Endodermal cell (in vitro differentiated cells): ENCODE measurements at places on chromosomes 7 and 10. TPM values are rescaled to one million over a fixed set of nuclear protein-coding genes. Genes with fewer than 3 reads are reported as not detected.

IDI1 gene
- 53.3 and 54.0 TPM in 2 replicates for total RNA-seq

NEURL1 gene
- total RNA-seq = 0.37 and 0.61 TPM in 2 replicates

PRF1 gene
- total RNA-seq = not detected in 3 replicates

DNA sequence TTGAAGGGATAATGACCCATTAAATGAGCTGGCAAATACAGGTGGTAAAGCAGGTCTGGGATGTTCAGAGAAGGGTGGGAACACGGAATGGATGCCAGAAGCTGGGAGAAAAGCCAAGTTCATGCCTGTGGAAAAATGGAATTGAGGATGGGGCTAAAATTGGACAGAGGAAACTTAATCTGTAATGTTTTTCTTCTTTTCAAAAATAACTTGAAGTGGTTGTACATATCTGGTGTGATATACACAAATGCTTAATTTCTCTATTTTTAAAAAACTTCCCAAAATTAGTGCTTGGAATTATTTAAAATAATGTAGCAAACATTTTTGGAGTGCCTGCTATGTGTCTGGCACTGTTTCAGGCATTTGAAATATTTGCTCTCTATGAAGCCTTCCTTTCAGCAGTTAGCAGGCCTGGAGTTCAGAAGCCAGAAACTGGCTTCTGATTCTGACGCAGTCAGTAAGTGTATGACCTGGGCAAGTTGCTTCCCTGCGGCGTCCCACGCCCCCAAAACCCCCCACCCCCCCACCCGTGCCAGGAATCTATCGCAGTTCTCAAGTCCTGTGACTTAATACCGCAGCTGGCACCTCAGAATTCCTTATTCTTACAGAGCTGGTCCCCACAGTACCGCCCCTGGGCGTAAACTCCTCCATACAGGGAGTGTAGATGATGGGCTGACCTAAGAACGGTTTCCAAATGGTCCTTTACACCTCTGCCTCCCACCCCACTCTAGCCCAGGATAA lies 828 bp upstream of the MALSU1 start:
- peak; percentile 52 for DNase-seq

INTS1 gene
- 157 and 178 TPM in 2 replicates for total RNA-seq

DNA sequence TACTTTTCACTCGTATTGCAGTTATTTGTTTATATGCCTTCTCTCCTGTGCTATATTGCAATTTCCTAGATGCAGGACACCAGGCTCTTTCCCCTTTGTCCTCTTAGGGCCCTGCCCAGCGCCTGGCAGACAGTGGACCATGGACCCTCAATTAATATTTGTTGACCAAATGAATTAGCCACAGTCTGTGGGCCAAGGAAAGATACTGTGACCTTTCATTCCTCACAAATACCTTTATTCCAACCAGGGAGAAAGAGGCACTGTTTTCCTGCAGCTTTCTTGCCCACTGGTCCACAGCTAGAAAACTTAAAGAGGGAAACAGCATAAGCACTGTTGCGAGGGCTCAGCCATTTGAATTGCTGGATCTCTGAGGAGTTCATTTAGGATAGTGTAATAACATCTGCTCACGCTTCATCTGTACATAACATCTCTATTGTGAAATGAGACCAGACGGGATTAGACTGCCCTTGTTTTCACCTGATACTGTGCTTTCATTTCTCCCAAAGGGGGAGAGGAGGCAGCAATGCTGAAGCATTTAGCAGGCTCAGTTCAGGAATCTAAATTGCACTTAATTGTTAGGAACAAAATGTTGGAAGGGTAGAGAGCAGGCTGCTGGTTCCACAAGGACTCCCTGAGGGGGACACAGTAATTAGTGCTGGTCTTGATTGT lies 46.7 kb downstream of the TNS3 start:
- DNase-seq = no peak

GRCh38 chr10:20473023-20473760 lies 423.9 kb downstream of the NEBL start:
- DNase-seq = no peak

DNA sequence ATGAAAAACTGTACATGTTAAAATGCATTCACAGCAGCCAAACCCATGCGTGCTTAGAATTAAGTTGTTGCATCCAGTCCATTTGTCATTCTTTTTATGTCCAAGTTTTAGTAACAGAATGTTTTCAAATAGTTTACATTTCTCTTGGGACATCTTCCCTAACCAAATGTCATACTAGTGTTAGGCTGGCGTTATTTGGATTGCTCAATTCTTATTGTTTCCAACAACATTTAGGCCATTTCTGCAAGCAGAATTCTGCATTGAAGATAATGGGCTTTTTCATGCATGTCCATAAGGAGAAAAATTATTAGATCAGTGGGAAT lies 203.0 kb downstream of the HIBADH start:
- DNase-seq = no peak

GRCh38 chr7:1418505-1419309 lies 40.6 kb downstream of the MICALL2 start:
- peak; percentile 88 for DNase-seq

GRCh38 chr7:70719125-70719524 lies 412.8 kb upstream of the GALNT17 start:
- no peak for DNase-seq

DNA sequence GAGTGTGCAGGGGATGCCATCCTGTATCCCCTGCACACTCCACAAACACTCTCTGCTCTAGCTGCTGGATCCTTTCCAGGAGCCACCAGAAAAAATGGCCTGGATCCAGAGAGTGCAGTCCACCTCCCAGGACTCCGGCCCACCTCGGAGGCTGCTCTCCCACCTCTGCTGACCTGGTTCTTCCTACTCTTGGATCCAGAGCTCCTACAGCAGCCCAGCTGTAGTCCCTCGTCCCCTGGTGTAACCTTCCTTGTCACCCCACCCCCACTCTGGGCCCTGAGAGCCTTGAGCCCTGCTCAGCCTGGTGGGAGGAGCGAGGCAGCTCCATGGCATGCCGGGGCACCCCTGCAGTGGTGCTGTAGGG lies 54.4 kb downstream of the GOLGA7B start:
- DNase-seq = no peak

GRCh38 chr7:121515630-121516401 lies 119.7 kb upstream of the FAM3C start:
- no peak for DNase-seq

DNA sequence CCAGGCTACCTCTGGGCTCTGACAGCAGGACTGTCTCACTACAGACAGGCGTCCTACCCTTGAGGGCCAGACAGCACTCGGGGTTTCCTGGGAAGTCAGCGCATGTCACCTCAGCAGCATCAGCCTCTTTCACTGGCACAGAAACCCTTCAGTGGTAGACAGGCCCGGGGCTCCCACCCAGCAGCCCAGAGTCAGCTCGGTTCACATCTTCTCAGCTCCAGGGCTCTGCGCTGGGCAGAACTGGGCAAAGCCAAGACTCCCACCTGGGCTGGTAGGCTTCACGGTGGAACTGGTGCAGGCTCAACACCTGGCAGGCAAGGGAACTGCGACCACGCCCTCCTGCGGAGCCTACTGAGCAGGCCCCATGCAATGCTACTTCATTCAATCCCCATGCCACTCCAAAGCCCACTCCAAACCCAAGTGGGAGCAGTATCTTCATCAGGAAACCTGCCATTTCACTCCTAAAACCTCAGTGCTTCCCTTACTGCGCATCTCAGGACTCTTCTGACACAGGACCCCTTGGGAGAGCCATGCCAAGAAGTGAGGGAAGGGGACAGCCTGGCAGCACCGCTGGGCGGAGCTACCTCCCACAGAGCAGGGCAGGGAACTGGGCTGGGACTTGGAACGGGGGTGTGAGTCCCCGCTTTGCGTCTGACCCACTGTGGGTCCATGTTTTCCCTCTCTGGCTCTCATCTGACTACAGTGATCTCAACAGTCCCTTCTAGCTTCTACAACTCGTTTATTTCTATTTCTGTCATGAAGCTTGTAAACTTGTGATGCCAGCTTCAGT lies 60.4 kb downstream of the SCRN1 start:
- DNase-seq = peak; percentile 52

CALML3 gene
- not detected in 3 replicates for total RNA-seq

ZNF804B gene
- 0.13 and 0.23 TPM in 2 replicates for total RNA-seq

CYP2W1 gene
- not detected in 3 replicates for total RNA-seq

DNA sequence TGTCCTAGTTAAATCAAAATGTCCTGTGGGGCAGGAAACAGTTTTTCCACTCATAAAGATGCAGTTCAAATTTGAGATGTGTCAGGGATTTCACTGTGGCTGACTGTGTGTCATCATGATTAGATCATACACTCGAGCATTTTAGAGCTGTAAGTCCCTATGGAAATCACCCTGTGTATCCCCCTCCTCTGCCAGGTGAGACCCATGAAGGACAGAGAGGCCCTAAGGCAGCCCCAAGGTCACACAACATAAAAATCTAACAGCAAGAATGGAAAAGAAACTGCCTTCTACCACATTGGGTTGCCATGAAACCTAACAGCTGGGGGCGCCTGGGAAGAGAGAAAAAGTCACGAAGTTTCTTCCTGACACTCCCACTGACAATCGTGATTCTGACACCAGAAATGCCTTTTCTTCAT lies 135.8 kb downstream of the KCNMA1 start:
- DNase-seq = no peak

- peak; percentile 60 for DNase-seq
Measured at GRCh38 chr7:27200761-27201579, 1.1 kb upstream of the HOXA13 start.

- DNase-seq = peak; percentile 19
Measured at GRCh38 chr7:156014808-156015207, 202.5 kb upstream of the SHH start.

GRCh38 chr7:95921543-95921942 lies 149.2 kb downstream of the DYNC1I1 start:
- DNase-seq = no peak

- peak; percentile 94 for DNase-seq
Measured at GRCh38 chr7:97024209-97025129, at the start of gene DLX5. Gene DLX5, minus strand, starts transcription at chr7:97024831. Its CDS starts 208 bp downstream, at chr7:97024623.

DNA sequence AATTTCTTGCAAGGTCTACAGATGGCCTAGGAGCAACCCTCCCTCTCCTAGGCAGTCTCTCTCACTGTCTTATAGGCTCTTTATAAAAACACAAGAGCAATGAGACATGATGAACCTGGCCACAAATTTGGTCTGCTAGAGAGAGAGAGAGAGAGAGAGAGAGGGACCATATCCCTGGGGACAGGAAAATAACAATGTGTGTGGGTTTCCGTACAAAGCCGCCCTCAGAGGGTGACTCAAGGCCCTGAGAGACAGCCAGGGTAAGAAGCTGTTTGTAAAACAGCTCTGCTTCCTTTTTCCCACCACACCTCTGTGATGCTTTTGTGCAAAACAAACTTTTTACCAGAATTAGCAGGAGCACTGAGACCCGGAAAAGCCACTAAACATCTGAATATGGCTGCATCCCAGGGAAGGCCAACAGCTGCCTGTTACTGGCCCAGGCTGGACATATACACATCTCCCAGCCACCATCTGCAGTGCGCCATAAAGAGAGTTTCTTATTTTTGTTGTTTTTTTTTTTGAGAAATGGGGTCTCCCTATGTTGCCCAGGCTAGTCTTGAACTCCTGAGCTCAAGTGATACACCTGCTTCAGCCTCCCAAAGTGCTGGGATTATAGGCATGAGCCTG lies 18.4 kb downstream of the GIMAP5 start:
- no peak for DNase-seq

GRCh38 chr10:11017000-11017569 lies 587 bp upstream of the CELF2 start:
- DNase-seq = no peak

- peak; percentile 53 for DNase-seq
Measured at GRCh38 chr10:104330168-104331110, 7.8 kb downstream of the ITPRIP start.

PIP gene
- not detected in 2 replicates for total RNA-seq

DNA sequence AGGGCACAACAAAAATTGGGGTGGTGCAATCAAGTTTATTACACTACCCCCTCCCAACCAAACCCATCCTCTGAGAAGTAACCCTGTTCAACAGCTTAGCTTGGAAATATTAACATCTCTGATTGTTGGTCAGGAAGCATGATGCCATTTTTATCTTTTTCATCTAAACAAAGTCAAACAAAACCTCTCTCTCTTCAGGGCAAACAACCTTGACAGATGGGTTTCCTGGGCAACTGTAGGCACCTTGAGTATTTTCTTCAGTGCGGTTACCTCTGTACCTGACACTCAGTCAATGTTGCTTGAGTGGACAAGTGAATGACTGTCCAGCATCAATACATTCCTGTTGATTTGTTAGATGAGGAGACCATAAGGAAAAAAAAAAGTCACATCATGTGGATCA lies 183.6 kb downstream of the NRP1 start:
- DNase-seq = no peak

DNA sequence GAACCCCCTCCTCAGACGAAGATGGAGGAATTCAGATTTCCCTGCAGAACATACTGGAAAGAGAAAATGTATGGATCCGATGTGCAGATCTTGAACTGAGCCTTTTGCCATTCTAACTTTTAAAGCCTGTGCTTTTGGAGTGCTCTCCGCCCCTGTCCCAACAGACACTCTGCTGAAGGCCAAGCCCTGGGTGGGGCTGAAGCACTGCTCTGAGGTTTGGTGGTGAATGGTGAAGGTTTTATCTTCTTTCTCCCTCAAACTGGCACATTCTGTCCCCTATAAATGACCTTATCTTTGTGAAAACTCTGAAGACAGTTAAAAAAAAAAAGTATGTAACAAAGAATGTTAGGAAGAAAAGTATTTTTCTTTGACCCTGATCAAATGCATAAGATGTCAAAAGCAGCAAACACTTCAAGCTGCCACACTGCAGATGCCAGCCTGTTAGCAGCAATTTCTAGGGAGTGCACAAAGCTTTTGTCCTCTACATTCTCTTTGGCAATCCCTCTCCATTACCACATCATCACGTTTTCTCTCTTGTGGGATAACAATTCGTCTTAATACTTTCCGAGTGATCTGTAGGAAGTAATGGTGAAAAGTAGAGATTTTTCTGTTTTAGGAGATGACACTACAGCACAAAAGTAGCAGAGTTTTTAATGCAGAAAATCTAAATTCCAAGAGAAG lies 137.3 kb upstream of the CCDC6 start:
- no peak for DNase-seq

GRCh38 chr7:25828468-25828867 lies 323.5 kb upstream of the NFE2L3 start:
- DNase-seq = no peak

DNA sequence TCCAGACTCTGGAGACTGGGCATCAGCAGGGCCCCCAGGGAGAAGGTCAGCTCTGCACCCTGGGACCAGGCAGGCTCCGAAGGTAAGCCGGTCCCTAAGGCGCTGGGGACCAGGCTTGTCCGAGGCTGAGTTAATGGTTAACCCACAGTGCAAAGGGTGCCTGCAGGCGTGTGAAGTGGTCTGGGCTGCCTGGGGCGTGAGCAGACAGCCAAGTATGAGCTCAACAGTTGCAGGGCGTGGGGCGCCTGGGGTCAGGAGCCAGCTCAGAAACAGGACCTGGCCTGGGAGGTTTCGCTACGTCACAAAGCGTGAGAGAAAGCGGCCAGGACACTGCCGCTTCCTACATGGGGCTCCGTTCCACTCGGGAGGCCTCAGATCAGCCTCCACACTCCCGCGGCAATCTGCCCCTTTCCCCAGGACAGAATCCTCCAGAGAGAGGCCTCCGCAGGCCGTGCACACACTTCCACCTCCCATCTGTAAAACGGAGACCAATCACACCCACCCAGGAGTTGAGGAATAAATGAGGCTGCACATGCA lies 16.0 kb downstream of the PDGFA start:
- DNase-seq = peak; percentile 75

CCL24 gene
- not detected in 3 replicates for total RNA-seq

CFAP43 gene
- 2.5 and 2.6 TPM in 2 replicates for total RNA-seq

- DNase-seq = peak; percentile 58
Measured at GRCh38 chr7:51731075-51731474, 414.5 kb upstream of the COBL start.
